Stimulated activated CD4-positive, alpha-beta T cell treated with anti-CD3 and anti-CD28 coated beads, Interleukin-15, amount 100 ng/mL, for 1 hour (primary cell): ENCODE measurements at places on chromosomes 11 and 22.
A peak's percentile ranks its signal among the peaks of the same experiment; 100 is the strongest.

DNA sequence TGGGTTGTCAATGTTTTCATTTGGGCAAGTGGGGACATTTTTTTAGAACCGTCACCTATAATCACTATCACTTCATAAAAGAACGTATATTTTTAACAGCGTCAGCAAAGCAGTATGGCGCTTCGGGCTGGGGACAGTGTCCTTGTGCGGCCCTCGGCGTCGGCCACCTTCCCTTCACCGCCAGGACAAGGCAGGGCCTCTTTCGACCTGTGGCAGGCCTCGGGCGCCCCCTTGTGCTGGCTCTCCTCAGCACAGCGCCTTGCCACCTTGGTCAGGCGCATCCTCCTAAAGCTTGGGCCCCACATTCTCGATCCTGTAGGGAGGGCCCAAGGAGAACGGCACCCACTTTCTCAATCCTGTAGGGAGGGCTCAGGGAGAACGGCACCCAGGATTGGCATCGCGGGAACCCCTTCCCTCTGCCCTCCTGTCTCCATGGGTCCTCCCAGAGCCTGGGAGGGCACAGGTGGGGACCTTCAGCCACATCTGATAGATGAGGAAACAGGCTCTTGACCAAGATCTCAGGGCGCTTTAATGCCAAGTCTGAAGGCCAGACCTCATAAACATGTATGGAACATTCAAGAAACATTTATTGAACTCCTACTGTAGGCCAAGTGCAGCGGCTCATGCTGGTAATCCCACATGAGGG, 11.5 kb upstream of the FADD start:
- peak; percentile 13 for DNase-seq

GRCh38 chr22:20466659-20467379, 28.8 kb downstream of the KLHL22 start:
- DNase-seq = no peak

DNA sequence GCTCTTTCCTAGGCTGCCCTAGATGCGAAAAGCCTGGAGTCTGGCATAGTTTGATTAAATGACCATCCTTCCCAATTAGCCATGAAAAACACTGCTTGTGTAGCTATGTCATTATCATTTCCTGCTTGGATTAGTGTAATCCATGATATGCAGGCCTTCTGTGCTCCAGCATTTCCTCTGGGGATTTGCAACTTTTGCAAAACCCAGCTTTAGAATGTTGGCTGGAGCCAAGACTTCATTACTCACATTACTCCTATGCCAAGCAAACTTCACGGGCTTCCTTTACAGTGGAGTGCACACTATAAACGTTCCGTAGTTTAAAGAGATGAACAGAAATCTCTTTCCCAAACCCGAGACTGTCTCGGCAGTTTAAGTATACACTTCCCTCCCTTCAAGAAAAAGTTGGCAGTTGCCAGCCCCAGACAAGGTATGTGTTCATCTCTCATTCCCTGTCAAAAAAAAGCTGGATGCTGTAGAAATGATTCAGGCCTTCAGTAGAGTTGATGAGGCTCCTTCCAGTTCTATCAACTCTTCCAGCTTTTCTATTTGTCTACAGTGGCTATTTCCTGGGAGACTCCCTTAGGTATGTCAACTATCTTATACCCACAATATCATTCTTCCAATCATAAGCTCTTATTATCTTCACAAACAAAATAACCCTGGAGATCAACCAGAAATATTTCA, 180.0 kb downstream of the MAML2 start:
- no peak for DNase-seq

DNA sequence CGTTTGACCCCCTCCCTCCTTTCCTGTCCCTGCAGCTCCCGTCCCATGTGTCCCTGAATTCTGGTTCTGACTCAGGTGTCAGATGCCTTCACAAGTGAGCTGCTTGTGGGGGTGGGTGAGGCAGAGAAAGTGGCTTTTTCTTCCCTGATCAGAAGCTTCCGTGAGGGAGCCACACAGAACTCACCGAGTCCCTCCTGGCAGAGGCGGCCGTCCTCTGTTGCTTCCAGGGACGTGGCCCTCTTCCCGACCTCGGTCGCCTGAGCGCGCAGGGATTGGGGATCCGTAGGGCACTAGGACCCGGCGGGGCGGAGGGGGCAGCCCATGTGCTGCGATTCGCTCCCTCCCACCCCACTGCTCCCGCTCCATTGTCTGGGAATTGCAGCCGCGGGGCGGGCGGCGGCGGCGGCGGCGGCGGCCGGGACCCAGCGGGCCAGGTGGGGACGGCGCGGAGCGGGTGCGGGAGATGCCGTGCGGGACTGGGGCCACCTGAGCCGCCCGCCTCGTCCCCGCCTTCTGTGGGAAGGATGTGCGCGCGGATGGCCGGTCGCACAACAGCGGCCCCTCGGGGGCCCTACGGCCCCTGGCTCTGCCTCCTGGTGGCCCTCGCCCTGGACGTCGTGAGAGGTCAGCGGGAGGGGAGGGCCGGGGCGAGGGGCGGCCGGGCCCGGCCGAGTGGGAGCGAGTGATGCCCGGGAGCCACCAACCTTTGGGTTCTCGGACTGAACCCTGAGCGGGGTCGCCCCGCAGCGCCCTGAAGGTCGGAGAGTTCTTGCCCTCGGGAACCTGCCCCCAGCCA, at the start of gene TMEM132A:
Gene TMEM132A (plus strand): TSS at position 351 of the 796 bp plus-strand sequence. CDS start 174 bp downstream, at position 525.
- DNase-seq = no peak

- no peak for DNase-seq
Measured at GRCh38 chr11:14898355-14898754, 6.3 kb upstream of the CYP2R1 start.
